ENCODE measurements at places on chromosomes 3 and 15. TPM values are rescaled to one million over a fixed set of nuclear protein-coding genes. Genes with fewer than 3 reads are reported as not detected.

- no peaks in the 10 kb centered on the region for H3K36me3 ChIP-seq
- no peak for DNase-seq
- H3K27ac ChIP-seq, result no peak overlapping the region
- no peak overlapping the region for H3K4me3 ChIP-seq
- H3K27me3 ChIP-seq, result no peaks in the 10 kb centered on the region
These were observed 43.1 kb upstream of the MFGE8 start for GRCh38 chr15:88956263-88956662.

DNA sequence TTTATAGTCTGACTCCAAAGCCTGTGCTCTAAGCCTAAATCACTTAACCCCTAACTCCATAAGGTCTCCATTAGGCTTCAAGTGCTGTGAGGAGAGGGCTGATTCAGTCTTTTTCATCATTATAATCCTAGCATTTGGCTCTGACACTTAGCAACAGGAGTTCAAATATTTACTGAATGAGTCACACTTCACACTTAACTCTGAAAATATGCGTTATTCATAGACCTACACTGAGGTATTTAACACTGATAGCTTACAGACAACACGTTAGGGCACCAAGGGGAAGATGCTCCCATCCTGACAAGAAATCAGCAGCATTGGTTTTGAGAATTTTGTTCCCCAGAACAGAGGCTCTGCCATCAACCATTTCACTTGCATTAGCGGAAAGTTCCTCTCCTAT, 53.5 kb downstream of the MSL2 start:
- no peaks in the 10 kb centered on the region for H3K27me3 ChIP-seq
- no peak overlapping the region for H3K4me3 ChIP-seq
- peaks cover 11% of the 10 kb centered on the region for H3K4me1 ChIP-seq
- DNase-seq, result no peak
- no peak overlapping the region for H3K27ac ChIP-seq
- H3K36me3 ChIP-seq, result no peaks in the 10 kb centered on the region

GRCh38 chr3:113158171-113158570, 53.2 kb upstream of the BOC start:
- H3K27me3 ChIP-seq, result no peaks in the 10 kb centered on the region
- no peaks in the 10 kb centered on the region for H3K36me3 ChIP-seq
- H3K4me3 ChIP-seq, result no peak overlapping the region
- no peaks in the 10 kb centered on the region for H3K4me1 ChIP-seq
- no peak overlapping the region for H3K27ac ChIP-seq

- no peaks in the 10 kb centered on the region for H3K27me3 ChIP-seq
- H3K27ac ChIP-seq, result no peak overlapping the region
- H3K4me3 ChIP-seq, result no peak overlapping the region
These were observed 145.6 kb upstream of the SLC2A2 start for GRCh38 chr3:171172070-171172469.

GRCh38 chr3:27079427-27080257, 289.5 kb downstream of the NEK10 start:
- DNase-seq, result no peak
- no peak overlapping the region for H3K27ac ChIP-seq
- H3K36me3 ChIP-seq, result no peaks in the 10 kb centered on the region
- no peaks in the 10 kb centered on the region for H3K27me3 ChIP-seq
- no peaks in the 10 kb centered on the region for H3K4me1 ChIP-seq

- H3K4me1 ChIP-seq, result no peaks in the 10 kb centered on the region
- no peaks in the 10 kb centered on the region for H3K36me3 ChIP-seq
- H3K4me3 ChIP-seq, result no peak overlapping the region
- no peaks in the 10 kb centered on the region for H3K27me3 ChIP-seq
These were observed 533.2 kb downstream of the GRM7 start for GRCh38 chr3:7393944-7394605.

GRCh38 chr3:195584543-195584870, 767 bp upstream of the APOD start:
- H3K4me3 ChIP-seq, result no peak overlapping the region
- H3K27me3 ChIP-seq, result no peaks in the 10 kb centered on the region
- no peak for DNase-seq
- H3K36me3 ChIP-seq, result no peaks in the 10 kb centered on the region
- H3K4me1 ChIP-seq, result no peaks in the 10 kb centered on the region

GRCh38 chr15:26872206-26872605, 5.3 kb downstream of the GABRA5 start:
- no peaks in the 10 kb centered on the region for H3K36me3 ChIP-seq
- DNase-seq, result no peak
- H3K4me1 ChIP-seq, result no peaks in the 10 kb centered on the region
- no peak overlapping the region for H3K27ac ChIP-seq
- no peak overlapping the region for H3K4me3 ChIP-seq

DNA sequence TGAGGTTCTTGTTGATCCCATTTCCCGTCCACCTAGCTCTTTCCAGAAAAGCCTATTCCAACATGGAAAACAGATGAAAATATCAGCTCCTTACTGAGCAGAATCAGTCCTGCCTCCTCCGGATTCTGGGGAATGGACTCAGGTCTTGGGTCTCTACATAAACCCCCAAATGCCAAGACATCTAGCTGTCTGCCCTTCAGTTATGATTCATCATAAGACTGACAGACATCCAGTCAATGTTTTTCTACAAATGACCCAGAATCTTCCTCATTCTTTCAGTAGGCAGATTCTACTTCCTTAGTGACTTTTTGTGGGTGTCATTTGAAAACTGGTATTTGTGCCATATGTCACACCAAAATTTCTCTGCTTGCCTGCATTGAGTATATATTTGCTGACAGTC, 103.0 kb upstream of the TGFBR2 start:
- H3K4me1 ChIP-seq, result no peaks in the 10 kb centered on the region
- no peak overlapping the region for H3K4me3 ChIP-seq
- no peak for DNase-seq
- H3K36me3 ChIP-seq, result no peaks in the 10 kb centered on the region
- no peak overlapping the region for H3K27ac ChIP-seq

- no peaks in the 10 kb centered on the region for H3K36me3 ChIP-seq
- no peak overlapping the region for H3K4me3 ChIP-seq
- no peaks in the 10 kb centered on the region for H3K4me1 ChIP-seq
- H3K27me3 ChIP-seq, result no peaks in the 10 kb centered on the region
- no peak for DNase-seq
These were observed 77.6 kb upstream of the ACP3 start for GRCh38 chr3:132239587-132239986.

GRCh38 chr3:9915254-9916141, 1.4 kb upstream of the IL17RC start:
- H3K36me3 ChIP-seq, result no peaks in the 10 kb centered on the region
- peak overlapping the region; percentile 81 for H3K27ac ChIP-seq
- H3K27me3 ChIP-seq, result no peaks in the 10 kb centered on the region

DNA sequence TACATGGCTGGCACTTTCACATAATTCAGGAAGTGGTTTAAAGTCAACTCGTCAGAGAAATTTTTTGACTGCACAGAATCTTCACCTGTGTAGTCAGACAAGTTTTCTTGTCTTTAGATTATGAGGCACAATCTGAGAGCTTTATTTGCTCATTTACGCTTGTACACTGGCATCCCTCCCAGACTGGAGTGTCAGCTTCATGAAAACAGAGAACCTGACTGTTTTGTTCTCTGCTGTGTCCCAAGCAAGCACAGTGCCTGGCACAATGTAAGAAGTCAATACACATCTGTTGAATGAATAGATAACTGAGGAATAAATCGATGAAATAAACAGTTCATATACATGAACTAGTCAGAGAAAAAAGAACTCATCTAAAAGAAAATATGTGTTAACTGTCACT, 846.1 kb upstream of the CFAP20DC start:
- DNase-seq, result no peak
- no peaks in the 10 kb centered on the region for H3K4me1 ChIP-seq
- no peak overlapping the region for H3K27ac ChIP-seq
- H3K36me3 ChIP-seq, result no peaks in the 10 kb centered on the region

DNA sequence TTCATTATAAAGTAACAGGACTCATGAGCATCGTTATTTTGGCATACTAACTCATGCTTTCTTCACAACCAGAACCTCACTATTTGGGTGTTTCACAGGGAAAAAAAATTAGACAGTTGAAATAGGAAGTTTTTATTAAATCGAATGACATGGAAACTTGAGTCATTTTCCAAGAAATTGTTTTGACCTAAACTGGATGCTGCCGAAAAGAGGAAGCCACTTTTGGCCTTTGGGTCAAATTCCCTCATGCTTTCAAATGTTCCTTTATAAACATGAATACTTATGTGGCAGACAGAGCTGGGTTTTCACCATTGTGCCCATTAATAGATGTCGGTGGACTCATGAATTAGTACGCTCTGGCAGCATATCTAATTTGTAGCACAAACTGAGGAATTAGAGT, 224.9 kb downstream of the MCTP2 start:
- no peaks in the 10 kb centered on the region for H3K27me3 ChIP-seq
- no peak overlapping the region for H3K27ac ChIP-seq
- H3K4me3 ChIP-seq, result no peak overlapping the region
- no peaks in the 10 kb centered on the region for H3K36me3 ChIP-seq

DNA sequence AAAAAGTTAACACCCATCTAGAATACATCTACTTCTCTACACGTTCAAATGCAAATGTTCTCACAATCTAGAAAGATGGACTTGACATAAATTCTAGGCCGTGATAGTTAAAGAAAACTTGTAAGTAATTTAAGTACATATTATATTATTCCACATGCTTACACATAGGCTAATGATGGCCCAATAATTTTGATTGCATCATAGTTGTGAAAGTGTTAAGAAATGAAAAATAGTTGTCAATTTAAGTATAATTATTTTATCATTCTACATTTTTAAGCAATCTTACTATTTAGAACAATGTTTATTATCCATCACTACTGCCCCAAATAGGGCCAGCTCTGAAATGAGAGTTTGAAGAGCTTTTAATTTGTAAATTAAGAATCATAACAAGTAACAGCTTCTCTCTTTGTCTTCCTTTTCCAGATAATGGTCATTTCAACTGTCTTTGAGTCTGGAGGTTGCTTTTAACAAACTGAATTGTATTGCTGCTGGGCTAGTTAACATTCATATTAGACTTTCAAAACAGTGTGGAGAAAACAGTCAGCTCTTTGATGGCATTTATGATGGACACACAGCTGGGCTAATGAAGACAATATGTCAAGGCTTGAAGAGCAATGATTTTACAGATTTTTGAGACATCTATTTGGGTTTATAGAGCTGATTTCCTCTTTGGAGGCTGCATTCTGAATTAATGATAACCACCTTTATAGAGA, 246.1 kb upstream of the KCNH8 start:
- no peak for DNase-seq
- no peaks in the 10 kb centered on the region for H3K27me3 ChIP-seq
- no peak overlapping the region for H3K4me3 ChIP-seq
- H3K27ac ChIP-seq, result no peak overlapping the region
- H3K4me1 ChIP-seq, result no peaks in the 10 kb centered on the region

DNA sequence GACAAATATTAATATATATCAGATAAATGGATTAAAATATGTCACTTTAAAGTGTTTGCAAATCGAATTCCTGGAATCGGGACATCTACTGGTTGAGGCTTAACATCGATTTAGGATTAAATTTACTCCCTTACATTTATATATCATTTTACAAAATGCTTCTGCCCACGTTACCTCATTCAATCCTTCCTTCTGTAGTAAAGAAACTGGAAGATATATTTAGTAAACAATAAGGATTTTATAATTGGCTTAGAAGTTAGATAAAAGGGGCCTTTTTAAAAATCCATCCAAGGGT, 1.3 kb downstream of the CLPX start:
- no peak overlapping the region for H3K27ac ChIP-seq
- H3K4me3 ChIP-seq, result peak overlapping the region; percentile 90
- H3K4me1 ChIP-seq, result no peaks in the 10 kb centered on the region
- no peaks in the 10 kb centered on the region for H3K36me3 ChIP-seq
- no peak for DNase-seq

Gene LRRIQ4
- total RNA-seq, result not detected

Gene FILIP1L
- total RNA-seq, result 861 TPM

Gene MST1R
- 2.7 TPM for total RNA-seq

Gene ATP13A5
- not detected for total RNA-seq

Gene LRRK1
- 20.0 TPM for total RNA-seq

Gene DZIP3
- total RNA-seq, result 15.5 TPM

All from aorta (tissue), 5 donors.